A549 treated with ZK216348 at 1 μM for 4 hours (cell line): ENCODE measurements at places on chromosomes 3 and 15. TPM values are rescaled to one million over a fixed set of nuclear protein-coding genes. Genes with fewer than 3 reads are reported as not detected.

The CSTA gene
- 0.71 to 1.5 TPM (median 0.88 TPM) in 5 replicates for total RNA-seq

The ERICH6 gene
- not detected in 5 replicates for total RNA-seq

The DOCK3 gene
- 0.35 to 0.46 TPM (median 0.39 TPM) in 5 replicates for total RNA-seq

The CHSY1 gene
- 20.6 to 31.1 TPM (median 27.9 TPM) in 5 replicates for total RNA-seq

The RCCD1 gene
- total RNA-seq, result 23.9 to 38.0 TPM (median 34.1 TPM) in 5 replicates

The POPDC2 gene
- total RNA-seq, result 0.13 to 0.73 TPM (median 0.37 TPM) in 4 of 5 replicates, not detected in the other

The RPL22L1 gene
- 214 to 341 TPM (median 259 TPM) in 5 replicates for total RNA-seq

The STRA6 gene
- 39.9 to 95.5 TPM (median 71.4 TPM) in 5 replicates for total RNA-seq

The TTC21A gene
- 1.2 to 2.9 TPM (median 2.1 TPM) in 5 replicates for total RNA-seq

The SEMA3G gene
- total RNA-seq, result 0.07 to 0.15 TPM (median 0.12 TPM) in 5 replicates

The ALDH1L1 gene
- 0.06 to 0.27 TPM (median 0.11 TPM) in 5 replicates for total RNA-seq

The LDHAL6B gene
- total RNA-seq, result not detected in 5 replicates

The TPRA1 gene
- 35.8 to 50.0 TPM (median 46.2 TPM) in 5 replicates for total RNA-seq

The RARRES1 gene
- 7.5 to 16.6 TPM (median 11.2 TPM) in 5 replicates for total RNA-seq

The REC114 gene
- total RNA-seq, result not detected in 5 replicates
